Activated CD8-positive, alpha-beta T cell treated with anti-CD3 and anti-CD28 coated beads, Interleukin-2, amount 10 ng/mL, durations not matched to agents 7 days and 5 days (primary cell): ENCODE measurements at places on chromosomes 16 and 17. TPM values are rescaled to one million over a fixed set of nuclear protein-coding genes. Genes with fewer than 3 reads are reported as not detected.

Gene ODAD4
- total RNA-seq: 0.97 TPM

Gene B3GNT9
- total RNA-seq: 7.2 TPM

GRCh38 chr16:10441726-10442125, 55.9 kb downstream of the ATF7IP2 start:
- no peak overlapping the region for H3K27ac ChIP-seq
- no peaks in the 10 kb centered on the region for H3K4me1 ChIP-seq
- no peaks in the 10 kb centered on the region for H3K27me3 ChIP-seq
- DNase-seq: no peak

Gene MT4
- not detected for total RNA-seq

Gene KRT31
- not detected for total RNA-seq

- H3K4me1 ChIP-seq: peaks cover 4% of the 10 kb centered on the region
- DNase-seq: no peak
- H3K36me3 ChIP-seq: peaks cover 20% of the 10 kb centered on the region
- no peak overlapping the region for H3K4me3 ChIP-seq
- no peaks in the 10 kb centered on the region for H3K27me3 ChIP-seq
These were observed 54.3 kb downstream of the TIMM22 start for GRCh38 chr17:1050996-1051925.

Gene NR1D1
- total RNA-seq: 4.9 TPM

DNA sequence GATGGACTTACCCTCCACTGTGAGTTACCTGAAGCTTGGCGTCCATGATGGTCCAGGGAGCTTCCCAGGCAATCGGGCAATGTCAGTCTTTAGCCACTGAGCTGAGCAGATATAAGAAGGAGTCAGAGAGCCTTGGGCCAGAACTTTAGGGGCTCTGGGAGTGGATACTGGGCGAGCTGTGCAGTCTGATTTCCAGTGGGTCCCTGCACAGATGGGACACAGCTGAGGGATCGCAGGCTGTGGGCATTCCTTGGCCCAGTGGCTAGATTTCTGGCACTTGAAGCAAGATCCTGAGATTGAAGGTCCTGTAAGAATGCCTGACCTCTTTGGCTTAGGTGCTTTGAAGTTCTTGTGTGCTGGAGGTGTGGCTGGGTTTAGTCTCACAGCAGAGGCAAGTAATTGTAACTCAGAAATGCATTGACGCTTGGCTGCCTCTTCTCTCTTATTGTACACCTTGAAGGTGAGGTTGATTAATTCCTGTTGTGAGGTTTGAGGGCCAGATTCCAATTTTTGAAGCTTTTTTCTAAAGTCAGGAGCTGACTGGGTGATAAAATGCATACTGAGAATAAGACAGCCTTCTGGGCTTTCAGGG, 2283.8 kb downstream of the TP53TG3F start:
- H3K36me3 ChIP-seq: no peaks in the 10 kb centered on the region
- no peaks in the 10 kb centered on the region for H3K4me1 ChIP-seq
- H3K27me3 ChIP-seq: no peaks in the 10 kb centered on the region
- H3K27ac ChIP-seq: no peak overlapping the region

Gene PPY
- not detected for total RNA-seq

DNA sequence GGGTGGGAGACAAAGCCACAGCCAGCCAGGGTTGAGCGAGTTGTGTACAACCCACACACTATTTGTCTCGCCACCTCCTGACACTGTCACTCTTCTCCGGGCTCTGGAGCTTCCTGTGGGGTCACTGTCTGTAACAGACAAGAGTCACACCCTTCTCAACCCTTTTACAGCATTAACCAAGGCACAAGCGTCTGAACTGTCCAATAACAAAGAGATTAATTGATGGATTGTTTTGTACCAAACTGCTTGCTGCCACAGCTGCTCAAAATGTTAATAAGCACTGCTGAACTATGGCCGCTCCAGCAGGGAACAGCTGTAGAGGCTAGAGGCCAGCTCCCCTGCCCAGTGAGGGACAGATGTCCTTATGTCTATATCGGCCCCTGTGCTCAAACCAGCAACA, 25.2 kb upstream of the HYDIN start:
- DNase-seq: no peak
- H3K4me3 ChIP-seq: no peak overlapping the region
- H3K27ac ChIP-seq: no peak overlapping the region

DNA sequence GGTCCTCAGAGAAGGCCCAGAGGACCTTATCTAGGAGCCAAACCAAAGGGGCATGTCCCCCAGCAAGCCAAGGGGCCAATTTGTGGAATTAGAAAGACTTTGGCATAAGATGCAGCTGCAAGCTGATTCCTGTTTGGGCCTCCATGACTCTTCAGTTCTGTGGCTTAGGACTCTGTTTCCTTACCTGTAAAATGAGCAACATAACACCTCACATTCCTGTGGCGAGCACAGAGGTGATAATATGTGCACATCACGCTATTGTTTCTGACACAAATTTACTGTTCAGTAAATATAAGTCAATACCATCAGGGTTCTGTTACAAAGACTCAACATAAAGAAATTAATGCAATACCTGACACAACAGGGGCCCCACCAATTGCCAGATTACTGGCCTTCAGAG, 57.7 kb downstream of the CDH11 start:
- DNase-seq: no peak
- H3K36me3 ChIP-seq: no peaks in the 10 kb centered on the region
- H3K4me1 ChIP-seq: no peaks in the 10 kb centered on the region
- no peak overlapping the region for H3K27ac ChIP-seq
- no peak overlapping the region for H3K4me3 ChIP-seq
- H3K27me3 ChIP-seq: no peaks in the 10 kb centered on the region

Gene KRT15
- total RNA-seq: not detected

DNA sequence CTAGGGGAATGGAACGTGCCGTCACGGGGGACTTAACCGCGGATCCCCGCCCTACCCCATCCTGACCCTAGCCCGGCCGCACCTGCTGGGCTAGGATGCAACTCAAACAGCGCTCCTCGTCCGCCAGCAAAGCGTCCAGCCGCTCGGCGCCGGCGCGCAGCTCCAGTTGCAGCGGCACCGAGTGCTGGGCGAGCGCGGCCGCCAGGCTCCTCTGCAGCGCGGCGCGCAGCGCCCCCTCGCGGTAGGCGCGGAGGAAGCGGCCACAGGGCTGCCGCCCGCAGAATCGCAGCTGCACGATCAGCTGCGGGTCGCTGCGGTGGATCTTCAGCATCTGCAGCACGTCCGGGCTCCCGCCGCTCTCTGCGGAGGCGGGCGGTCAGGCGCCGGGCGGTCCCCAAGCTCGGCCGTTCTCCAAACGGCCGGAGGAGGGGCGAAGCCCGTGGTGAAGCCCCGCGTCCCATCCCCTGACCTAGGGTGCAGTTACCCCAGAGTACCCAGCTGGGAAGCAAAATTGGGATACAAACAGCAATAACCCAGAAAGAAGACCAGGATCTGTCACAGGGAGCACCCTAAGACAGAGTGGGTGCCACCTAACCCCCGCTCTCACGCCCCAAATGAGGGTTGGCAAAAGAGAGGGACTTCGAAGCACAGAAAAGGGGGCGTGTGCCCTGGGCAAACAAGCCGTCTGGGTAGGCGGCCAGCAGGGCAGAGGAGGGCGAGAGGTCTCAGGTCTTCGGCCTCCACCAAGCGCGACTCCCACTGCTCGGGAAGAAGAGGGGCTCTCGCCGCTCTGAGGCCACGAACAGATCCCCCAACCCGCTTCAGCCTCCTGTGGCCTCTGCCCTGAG, 4.2 kb downstream of the TRADD start:
- peaks cover 35% of the 10 kb centered on the region for H3K36me3 ChIP-seq
- peak; percentile 82 for DNase-seq
- peak overlapping the region; percentile 57 for H3K27ac ChIP-seq
- peaks cover 70% of the 10 kb centered on the region for H3K4me1 ChIP-seq
- H3K4me3 ChIP-seq: peak overlapping the region; percentile 69
- H3K27me3 ChIP-seq: peaks cover 3% of the 10 kb centered on the region

Gene PTX4
- total RNA-seq: not detected

- no peak for DNase-seq
- peaks cover 41% of the 10 kb centered on the region for H3K4me1 ChIP-seq
- no peak overlapping the region for H3K4me3 ChIP-seq
- H3K27ac ChIP-seq: no peak overlapping the region
- no peaks in the 10 kb centered on the region for H3K27me3 ChIP-seq
These were observed 6.9 kb upstream of the GSE1 start for GRCh38 chr16:85605912-85606841.

Gene NETO2
- total RNA-seq: 3.4 TPM

- peak; percentile 62 for DNase-seq
- peaks cover 56% of the 10 kb centered on the region for H3K4me1 ChIP-seq
- no peak overlapping the region for H3K4me3 ChIP-seq
- H3K27ac ChIP-seq: peak overlapping the region; percentile 76
These were observed 24.2 kb downstream of the SAP30BP start for GRCh38 chr17:75691371-75691791.

Gene NPIPB6
- 0.99 TPM for total RNA-seq

DNA sequence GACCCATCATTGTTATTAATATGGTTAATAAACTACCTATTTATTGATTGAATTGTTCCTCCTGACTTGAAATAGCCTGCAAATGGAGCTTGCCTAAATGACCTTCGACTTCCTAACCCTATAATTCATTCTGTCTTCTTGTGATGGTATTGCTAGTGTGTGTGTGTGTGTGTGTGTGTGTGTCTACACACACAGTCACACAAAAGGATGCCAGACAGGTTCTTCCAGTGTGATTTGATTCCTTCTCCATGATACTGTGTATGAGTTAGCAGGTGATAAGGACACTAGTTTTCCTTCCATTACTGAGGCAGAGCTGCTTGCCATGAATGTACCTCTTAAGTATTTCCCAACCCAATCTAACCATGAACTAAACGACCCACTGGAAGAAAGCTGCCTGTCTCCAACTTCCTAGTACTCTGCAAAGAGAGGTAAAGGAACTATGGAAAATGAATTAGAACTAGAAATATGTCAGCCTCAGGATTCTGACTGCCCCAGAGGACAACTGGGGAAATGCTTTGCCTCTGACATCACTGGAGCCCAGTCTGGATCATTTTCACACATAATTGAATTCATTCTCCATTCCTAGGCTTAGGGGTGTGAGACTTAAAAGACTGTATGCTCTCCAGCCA, 3.5 kb upstream of the CDC6 start:
- H3K36me3 ChIP-seq: peaks cover 35% of the 10 kb centered on the region
- DNase-seq: no peak
- peak overlapping the region; percentile 51 for H3K27ac ChIP-seq
- H3K27me3 ChIP-seq: no peaks in the 10 kb centered on the region

- H3K4me3 ChIP-seq: peak overlapping the region; percentile 68
- peaks cover 30% of the 10 kb centered on the region for H3K36me3 ChIP-seq
- H3K27me3 ChIP-seq: no peaks in the 10 kb centered on the region
- H3K27ac ChIP-seq: peak overlapping the region; percentile 61
- H3K4me1 ChIP-seq: peaks cover 45% of the 10 kb centered on the region
These were observed 1.5 kb downstream of the ZNF747 start for GRCh38 chr16:30533146-30533522.

GRCh38 chr16:66604376-66605176, at the start of gene CMTM3:
CMTM3 (plus strand) TSS chr16:66604704; CDS start chr16:66604806, 102 bp downstream.
- peaks cover 40% of the 10 kb centered on the region for H3K36me3 ChIP-seq
- H3K4me3 ChIP-seq: peak within 1 kb of the TSS; percentile 90
- peak; percentile 81 for DNase-seq
- H3K4me1 ChIP-seq: peaks cover 57% of the 10 kb centered on the region

Gene CDH1
- total RNA-seq: not detected

Gene KRTAP9-7
- total RNA-seq: not detected

DNA sequence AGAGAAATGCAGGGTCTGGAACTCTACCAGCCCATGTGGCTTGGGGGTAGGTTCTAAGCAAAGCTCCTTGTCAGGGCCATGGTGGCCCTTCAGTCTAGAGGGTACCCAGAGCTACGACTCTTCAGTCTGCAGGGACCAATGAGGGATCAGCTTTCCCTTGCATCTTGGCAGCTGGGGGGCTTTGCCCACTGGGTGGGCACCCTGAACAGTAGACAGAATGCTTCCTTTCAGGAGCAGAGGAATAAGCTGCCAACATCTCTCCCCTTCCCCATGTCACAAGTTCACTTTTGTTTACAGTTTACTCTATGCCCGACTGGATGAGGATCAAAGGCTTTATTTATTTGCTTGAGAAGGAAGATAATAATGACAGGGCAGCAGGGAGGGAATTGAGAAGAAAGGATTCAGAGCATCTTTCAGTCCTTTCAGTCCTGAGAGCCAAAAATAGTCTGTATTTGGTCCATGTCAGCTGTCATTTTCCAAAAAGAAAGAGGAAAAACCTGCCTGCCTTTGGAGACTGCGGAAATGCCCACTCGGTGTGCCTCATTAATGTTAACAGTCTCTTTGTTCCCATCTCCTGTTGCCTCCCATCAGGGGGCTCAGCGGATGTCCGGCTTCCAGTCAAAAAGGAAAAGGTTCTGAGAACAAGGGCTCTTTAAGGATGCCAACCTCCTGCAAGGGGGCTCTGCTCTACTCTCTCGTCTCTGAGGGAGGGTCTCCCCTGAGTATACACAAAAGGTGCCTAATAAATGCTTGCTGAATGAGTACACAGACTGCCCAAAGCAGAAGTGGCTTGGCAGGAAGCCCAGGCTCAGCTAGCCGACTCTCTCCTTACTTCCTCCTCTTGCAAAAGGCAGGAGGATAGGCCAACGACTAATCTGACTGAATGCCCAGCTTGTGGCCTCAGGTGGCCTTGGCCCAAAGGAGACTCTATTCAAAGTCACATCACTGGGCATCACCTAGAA, 17.1 kb downstream of the TRAF4 start:
- DNase-seq: no peak
- H3K27ac ChIP-seq: no peak overlapping the region
- peaks cover 23% of the 10 kb centered on the region for H3K4me1 ChIP-seq
- no peak overlapping the region for H3K4me3 ChIP-seq

GRCh38 chr16:2756288-2757015, 4.0 kb downstream of the SRRM2 start:
- H3K4me3 ChIP-seq: no peak overlapping the region
- peaks cover 50% of the 10 kb centered on the region for H3K4me1 ChIP-seq
- H3K27ac ChIP-seq: peak overlapping the region; percentile 13
- DNase-seq: no peak
- H3K36me3 ChIP-seq: peaks cover 84% of the 10 kb centered on the region
- no peaks in the 10 kb centered on the region for H3K27me3 ChIP-seq

- peaks cover 2% of the 10 kb centered on the region for H3K36me3 ChIP-seq
- DNase-seq: no peak
- peaks cover 26% of the 10 kb centered on the region for H3K27me3 ChIP-seq
- H3K4me1 ChIP-seq: peaks cover 19% of the 10 kb centered on the region
These were observed 3.1 kb upstream of the C17orf58 start for GRCh38 chr17:67999291-67999911.

GRCh38 chr17:82780195-82780594, 28.3 kb downstream of the TBCD start:
- peaks cover 37% of the 10 kb centered on the region for H3K4me1 ChIP-seq
- no peak overlapping the region for H3K4me3 ChIP-seq
- DNase-seq: no peak
- H3K36me3 ChIP-seq: peaks cover 13% of the 10 kb centered on the region
- no peaks in the 10 kb centered on the region for H3K27me3 ChIP-seq
- no peak overlapping the region for H3K27ac ChIP-seq

Gene GAST
- not detected for total RNA-seq

DNA sequence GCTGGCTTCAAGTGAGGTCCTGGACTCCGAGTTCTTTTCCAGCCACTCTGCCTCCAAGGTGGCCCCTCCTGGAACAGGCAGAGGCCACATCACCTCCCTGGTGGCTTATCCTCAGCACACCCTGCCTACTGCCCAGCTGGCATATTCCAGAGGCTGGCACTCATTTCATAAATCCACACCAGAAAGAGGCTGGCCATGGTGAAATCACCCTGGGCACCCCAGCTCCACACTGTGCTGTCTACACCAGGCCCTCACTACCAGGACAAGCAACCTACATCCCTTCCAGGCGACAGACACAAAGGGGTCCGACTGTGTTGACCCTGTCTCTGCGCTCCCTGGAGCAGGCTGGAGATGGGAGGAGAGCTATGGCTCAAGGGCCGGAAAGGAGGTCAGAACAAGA, 100.2 kb downstream of the C16orf78 start:
- no peak overlapping the region for H3K27ac ChIP-seq
- no peak for DNase-seq
- H3K4me3 ChIP-seq: no peak overlapping the region
- H3K4me1 ChIP-seq: no peaks in the 10 kb centered on the region
- H3K27me3 ChIP-seq: peaks cover 7% of the 10 kb centered on the region
